ENCODE measurements at places on chromosomes 2 and 18.

DNA sequence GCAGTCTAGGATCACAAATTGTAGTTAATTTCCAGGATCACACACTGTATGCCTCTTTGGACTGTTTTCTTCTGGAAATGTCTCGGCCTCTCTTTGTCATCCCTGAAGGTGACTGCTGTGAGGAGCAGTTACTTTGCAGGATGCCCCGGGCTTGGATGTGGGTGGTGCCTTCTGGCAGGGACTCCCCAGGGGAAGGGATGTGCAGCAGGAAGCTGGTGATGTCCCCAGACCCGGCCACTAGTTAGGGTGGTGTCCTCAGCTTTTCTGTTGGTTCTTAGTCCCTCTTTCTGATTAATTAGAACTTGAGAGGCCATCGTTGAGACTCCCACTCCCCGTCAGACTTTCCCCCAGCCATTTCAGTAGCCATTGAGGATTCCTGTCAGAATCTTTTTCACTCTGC lies 286.6 kb upstream of the HDAC4 start:
- no peak for DNase-seq

DNA sequence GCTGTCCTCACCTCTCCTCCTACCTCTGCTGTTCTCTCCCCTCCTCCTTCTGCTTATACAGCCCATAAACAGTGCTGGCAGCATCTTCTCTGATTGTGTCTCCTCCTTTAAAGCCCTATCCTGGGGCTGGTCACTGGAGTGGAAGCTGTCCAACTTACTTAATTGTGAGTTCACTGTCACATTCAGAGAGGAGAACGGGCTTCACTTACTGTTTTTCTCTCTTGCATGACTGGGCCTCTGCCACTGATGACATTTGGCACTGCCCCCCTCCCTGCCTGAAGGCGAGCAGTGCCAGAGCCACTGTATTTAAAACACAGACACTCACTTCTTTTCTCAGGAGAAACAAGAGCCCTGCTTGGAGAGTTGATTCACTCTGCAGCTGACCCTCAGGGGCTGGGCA lies 12.3 kb downstream of the GAD1 start:
- DNase-seq = no peak

- no peak for DNase-seq
Measured at GRCh38 chr18:26764586-26764985, 100.9 kb downstream of the AQP4 start.

GRCh38 chr18:62300359-62300963 lies 24.6 kb upstream of the TNFRSF11A start:
- DNase-seq = no peak

GRCh38 chr2:100957996-100958653 lies 44.0 kb upstream of the RPL31 start:
- no peak for DNase-seq

GRCh38 chr18:70431203-70431624 lies 142.4 kb downstream of the SOCS6 start:
- DNase-seq = no peak

- peak; percentile 36 for DNase-seq
Measured at GRCh38 chr2:157627594-157628476, 829 bp downstream of the ACVR1C start.

DNA sequence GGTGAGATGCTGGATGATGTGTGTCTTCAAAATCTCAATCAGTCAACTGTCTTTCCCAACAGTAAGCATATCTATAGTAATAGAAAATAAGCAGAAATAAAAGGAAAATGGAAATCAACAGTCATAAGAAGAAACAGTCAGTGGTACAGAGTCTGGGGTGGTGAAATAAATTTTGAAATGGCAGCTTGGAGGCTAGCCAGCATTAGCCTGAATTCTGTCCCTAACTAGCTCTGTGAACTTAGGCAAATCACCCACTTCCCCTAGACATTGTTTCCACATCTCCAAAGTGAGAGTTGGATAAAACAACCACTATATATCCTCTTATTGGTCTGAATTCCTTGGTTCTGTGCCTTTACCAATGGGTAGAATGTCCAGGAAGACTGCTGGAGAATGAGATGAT lies 189.7 kb upstream of the REV1 start:
- no peak for DNase-seq

DNA sequence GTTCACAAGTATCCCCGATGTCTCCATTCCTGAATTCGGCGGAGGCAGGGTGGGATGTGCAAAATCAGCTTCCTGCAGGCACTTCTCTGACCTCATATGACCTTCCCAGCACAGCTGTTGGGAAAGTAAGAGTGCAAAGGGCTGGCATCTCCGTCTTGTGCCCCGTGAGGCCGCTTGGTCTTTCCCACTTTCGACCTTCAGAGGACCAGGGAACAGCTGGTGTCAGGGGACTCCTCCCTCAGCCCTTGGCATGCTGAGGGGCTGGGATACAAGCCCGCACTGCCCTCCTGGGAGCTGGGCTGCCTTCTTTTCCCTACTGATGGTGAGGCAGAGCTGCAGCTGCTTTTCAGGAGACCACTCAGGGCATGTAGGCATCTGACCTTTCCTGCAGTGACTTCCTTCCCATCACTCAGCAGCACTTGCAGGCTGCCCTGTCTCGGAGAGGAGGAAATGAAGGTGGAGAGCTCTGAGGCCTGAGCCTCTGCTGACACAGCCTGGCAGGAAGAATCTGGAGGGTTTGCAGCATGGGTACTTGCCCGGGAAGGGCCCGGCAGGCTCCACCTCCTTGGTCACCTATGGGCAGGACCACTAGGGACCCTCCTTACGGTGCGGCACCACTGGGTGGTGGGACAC lies 277.2 kb upstream of the HS6ST1 start:
- no peak for DNase-seq

DNA sequence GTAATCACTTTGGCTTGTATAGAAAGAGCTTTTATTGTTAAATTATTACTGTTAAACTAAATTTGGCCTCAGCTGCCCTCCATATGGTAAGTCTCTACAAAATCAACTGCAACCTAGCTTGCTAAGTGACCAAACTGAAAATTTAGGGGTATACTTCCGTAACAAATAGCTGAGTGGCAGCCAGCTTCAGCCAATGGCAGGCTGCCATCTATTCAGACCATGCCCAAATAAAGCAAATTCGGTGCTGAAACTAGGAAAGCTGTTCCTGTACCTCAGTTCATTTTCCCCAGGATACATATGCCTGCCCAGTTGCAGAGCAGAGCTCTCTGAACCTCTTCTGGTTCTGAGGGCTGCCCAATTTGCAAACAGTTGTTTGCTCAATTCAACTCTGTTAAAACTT lies 94.8 kb downstream of the EML6 start:
- DNase-seq = no peak

GRCh38 chr2:151374436-151374835 lies 17.0 kb downstream of the TNFAIP6 start:
- no peak for DNase-seq

- no peak for DNase-seq
Measured at GRCh38 chr2:19719540-19719939, 182.2 kb downstream of the TTC32 start.

DNA sequence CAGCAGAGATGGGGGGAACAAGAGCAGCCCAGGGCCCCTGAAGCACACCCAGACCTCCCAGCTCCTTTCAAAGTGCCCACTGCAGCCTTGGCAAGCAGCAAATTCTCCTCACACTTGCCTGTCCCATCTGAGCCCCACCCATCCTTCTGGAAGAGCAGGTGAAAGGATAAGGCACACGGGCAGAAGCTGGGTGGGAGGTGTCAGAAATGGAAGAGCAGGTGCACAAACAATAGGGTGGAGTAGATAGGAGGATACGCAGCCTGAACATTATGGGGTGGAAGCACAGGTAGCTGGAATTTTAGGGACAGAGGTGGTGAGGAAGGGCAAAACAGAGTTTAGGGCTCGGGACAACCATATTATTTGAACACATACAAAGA lies 69.2 kb downstream of the TNS1 start:
- DNase-seq = no peak

DNA sequence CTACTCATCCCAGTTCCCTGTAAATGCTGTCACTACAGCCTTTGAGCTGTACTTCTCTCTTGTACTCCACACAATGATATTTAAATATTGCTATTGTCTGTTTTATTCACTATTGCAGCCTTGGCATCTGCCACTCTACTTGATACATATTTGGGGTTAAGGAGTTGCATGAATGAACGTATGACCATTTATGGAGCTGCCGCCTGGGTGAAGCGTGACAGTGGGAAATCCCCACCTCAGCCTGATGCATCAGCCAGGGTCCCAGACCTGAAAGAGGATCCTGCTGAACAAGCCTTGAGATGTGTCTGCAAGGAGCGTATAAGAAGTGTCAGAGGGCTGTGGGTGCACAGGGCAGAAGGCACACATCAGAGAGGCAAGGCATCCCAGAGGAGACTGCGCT lies 39.1 kb downstream of the MRPL35 start:
- peak; percentile 27 for DNase-seq

GRCh38 chr2:172894689-172895387 lies 159.2 kb downstream of the RAPGEF4 start:
- no peak for DNase-seq

DNA sequence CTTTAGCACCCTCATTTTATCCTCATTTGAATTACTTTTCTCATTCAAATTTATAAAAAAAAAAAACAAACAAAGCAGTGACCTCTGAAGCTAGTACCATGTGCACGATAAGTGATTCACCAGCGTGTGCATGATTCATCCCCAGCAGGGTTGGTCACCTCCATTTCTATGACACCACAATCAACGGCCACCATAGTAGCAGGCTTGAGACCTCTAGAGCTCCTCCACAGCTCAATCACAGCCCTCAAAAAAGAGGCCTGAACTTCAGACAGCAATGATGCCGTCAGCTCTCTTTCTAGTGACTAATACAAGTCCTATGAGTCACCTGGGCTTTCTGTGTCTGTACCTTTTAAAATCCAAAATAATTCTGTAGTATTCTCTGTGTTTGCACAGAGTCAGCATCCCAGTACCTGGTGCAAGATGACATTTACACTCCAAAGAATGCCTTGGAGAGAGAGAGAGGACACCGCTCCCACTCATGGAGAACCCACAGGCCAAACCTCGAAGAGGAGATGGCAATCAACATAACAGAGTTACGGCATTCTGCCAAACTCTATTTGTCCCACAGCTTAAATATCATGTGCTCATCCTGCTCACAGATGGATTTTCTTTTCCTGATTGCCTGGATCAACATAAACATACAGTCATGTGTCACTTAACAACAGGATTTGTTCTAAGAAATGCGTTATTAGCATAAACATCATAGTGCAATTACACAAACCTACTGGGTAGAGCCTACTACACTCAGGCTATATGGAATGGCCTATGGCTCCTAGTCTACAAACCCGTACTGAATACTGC lies 58.7 kb downstream of the L3MBTL4 start:
- DNase-seq = peak; percentile 12

GRCh38 chr2:147989102-147989501 lies 31.4 kb downstream of the ORC4 start:
- no peak for DNase-seq

DNA sequence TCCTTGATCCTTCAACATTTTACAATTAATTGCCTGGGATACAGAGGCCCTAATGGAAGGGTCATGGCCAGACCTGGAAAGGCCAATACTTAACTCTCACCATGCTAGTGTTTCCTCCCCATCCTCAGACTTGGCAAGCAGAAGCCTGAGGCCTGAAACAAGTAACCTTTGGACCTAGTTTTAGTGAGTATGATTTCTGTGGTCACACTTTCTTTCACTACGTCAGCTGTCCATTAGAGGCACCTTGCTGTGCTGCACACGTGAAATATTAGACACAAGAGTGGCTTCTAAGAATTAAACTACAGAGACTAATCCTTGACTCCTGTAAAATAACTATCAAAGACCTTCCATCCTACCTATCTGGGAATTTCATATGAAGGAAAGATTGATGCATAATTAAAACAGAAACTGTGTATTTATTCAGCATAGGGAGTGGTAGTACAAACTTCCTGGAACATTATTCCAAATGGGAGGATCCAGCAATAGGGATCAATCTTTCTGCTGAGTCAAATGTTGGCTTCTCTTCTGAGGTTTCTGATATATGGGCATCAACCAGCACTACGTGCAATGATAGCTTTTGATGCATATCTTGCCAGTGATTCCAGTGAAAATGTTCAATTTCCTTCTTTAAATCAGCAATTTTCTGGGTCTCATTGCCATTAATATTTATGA lies 249.7 kb downstream of the IKZF2 start:
- no peak for DNase-seq

- no peak for DNase-seq
Measured at GRCh38 chr2:15874854-15875804, 65.2 kb upstream of the MYCN start.

DNA sequence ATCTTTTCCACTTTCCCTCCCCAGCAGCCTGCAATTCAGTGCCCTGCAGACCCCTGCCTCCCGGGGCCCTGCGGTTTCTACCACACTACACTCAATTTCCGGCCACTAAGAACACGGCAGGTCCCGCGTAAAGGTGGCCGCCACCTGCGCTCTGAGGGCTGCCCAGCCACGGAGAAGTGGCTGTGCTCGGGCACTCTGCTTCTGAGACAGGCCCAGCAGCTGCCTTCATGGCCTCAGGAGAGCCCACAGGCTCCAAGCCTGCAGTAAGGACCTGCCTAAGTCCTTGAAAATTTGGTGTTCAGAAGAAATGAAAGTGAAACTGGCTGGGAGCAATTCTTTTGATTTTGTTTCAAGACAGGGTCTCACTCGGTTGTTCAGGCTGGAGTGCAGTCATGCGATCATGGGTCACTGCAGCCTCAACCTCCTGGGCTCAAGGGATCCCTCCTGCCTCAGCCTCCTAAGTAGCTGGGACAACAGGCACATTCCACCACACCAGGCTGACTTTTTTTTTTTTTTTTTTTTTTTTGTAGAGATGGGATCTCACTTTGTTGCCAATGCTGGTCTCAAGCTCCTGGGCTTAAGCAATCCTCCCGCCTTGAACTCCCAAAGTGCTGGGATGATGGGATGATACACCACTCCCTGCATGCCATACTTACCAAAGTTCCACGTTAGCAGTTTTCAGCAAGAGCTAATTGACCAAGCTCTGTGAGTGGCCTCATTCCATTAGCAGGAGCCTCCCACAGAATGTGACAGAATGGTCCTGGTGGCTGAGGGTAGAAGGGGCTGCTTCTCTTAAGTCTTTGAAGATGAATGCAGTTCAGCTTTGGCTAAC lies 14.6 kb upstream of the ALPP start:
- DNase-seq = peak; percentile 6

GRCh38 chr2:8568543-8569302 lies 113.1 kb upstream of the ID2 start:
- no peak for DNase-seq

DNA sequence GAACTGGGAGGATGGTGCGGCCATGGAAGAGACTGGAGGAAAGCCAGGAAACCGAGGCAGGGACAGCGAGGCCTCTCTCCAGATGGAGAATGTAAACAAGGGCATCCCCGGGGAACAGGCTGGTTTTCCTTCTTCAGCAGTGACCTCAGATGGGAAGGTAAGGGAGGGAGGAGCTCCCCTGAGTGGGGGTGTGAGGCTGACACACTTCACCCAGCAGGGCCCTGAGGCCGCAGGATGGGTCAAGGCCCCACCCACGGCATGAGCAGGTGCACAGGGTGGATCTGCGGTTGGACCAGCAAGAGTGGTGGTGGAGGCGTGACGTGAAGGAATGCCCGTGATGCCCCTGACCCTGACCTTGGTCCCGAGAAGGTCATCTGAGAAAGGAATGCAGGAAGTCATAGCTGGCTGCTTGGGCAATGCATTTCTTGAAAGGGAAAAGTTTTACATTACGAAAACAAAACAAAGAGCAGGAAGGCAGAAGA lies 48.1 kb downstream of the ADCY3 start:
- no peak for DNase-seq

All from CD4-positive, alpha-beta T cell treated with Interleukin-2 at 100 ng/mL for 4 hours (primary cell).